ENCODE measurements at places on chromosomes 2 and 18.
A peak's percentile ranks its signal among the peaks of the same experiment; 100 is the strongest.

GRCh38 chr18:61589053-61589723 lies 256.0 kb downstream of the CDH20 start:
- DNase-seq, result no peak

DNA sequence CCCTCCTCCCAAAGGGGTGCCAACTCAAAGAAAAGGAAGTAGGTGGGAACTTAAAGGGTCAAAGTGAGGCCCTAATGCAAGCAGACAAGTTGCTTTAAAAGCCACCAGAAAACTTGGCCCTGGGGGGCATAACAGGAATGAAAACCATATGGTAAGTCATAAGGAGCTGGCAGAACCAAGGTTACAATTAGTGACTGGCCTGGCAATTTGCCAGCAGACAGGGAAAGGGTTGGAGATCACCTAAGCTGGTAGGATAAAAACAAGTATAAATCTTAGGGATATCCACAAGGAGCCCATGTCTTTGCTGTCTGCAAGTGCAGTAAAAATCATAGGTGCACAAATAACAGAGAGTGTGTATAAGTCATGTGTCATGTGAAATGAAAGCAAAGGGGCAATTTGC lies 256.7 kb upstream of the LRRTM4 start:
- DNase-seq, result no peak

GRCh38 chr2:86439879-86440630 lies 1.1 kb upstream of the KDM3A start:
- no peak for DNase-seq

- no peak for DNase-seq
Observed at GRCh38 chr18:23178661-23179081, 43.4 kb downstream of the CABLES1 start.

- DNase-seq, result no peak
Observed at GRCh38 chr2:49255409-49255971, 101.2 kb upstream of the FSHR start.

DNA sequence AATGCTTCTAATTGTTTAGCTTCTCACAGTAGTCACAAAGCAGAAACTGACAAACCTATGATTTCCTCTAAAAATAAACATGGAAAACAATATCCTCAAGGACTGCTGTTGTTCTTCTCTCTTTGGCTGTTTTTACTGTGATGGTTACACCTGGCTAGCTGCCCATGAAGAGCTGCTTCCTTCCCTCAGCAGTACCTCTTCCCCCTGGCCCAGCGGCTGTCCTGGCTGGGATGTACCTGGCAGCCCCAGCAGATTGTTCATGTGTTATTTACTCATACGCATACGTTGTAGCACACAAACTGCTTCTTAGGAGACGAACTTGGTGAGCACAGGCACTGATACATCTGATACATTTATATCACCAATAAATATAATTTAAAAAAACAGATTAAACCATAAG lies 27.4 kb downstream of the NEMP2 start:
- DNase-seq, result no peak

GRCh38 chr2:197994751-197995150 lies 190.4 kb downstream of the PLCL1 start:
- no peak for DNase-seq

- peak; percentile 34 for DNase-seq
Observed at GRCh38 chr2:96251721-96252292, 14.0 kb downstream of the TMEM127 start.

GRCh38 chr2:96787411-96787810 lies 26.7 kb downstream of the CNNM4 start:
- no peak for DNase-seq

- DNase-seq, result no peak
Observed at GRCh38 chr2:133415210-133415876, 152.9 kb downstream of the NCKAP5 start.

- no peak for DNase-seq
Observed at GRCh38 chr2:240921995-240922244, 15.8 kb downstream of the CROCC2 start.

- no peak for DNase-seq
Observed at GRCh38 chr2:144503242-144503641, 16.7 kb downstream of the ZEB2 start.

DNA sequence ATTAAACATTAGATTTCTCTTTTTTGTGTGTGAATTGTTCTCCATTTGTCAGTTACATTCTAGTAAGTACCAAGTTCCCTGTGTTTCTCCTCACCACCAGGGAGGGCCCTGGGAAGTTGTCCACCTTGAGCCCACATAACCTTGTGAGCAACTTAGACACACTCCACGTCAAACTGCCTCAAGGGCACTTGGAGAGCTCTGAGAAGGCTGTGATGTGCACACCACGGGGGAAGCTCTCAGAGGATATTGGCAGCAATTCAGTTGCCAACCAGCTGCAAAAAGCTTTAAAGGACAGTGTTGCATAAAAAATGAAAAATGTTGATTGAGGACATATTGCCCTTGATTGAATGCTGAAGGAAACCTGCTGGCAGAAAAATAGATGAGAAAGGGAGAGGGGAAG lies 743.6 kb downstream of the RNF144A start:
- no peak for DNase-seq

DNA sequence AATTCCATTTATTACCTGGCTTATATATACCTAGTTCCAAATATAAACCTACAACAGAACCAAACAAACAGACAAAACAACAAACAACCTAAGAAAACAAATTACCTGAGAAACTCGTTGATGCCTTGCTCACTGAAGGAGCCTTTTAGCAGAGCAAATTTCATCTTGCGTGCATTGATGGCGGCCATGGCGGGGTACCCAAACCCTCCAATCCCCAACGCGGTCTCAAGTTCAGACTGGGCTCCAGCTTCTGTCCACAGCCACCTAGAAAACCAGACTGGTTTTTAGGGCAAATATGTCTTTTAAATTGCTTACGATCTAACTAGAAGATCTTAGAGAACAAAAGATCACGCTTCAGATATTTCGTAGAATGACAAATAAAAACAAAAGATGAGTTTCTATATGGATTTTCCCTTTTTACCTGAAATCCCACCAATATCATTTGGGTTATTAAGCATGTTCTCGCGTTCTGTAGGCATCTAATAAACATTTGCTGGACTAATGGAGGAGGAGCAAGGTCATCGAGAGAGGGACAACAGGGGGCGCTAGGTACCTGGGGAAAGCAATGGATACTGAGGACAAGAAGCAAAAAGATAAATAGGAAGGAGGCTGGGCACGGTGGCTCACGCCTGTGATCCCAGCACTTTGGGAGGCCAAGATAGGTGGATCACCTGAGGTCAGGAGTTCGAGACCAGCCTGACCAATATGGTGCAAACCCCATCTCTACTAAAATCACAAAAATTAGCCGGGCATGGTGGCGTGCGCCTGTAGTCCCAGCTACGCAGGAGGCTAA lies 25.2 kb downstream of the PDIA6 start:
- DNase-seq, result no peak

DNA sequence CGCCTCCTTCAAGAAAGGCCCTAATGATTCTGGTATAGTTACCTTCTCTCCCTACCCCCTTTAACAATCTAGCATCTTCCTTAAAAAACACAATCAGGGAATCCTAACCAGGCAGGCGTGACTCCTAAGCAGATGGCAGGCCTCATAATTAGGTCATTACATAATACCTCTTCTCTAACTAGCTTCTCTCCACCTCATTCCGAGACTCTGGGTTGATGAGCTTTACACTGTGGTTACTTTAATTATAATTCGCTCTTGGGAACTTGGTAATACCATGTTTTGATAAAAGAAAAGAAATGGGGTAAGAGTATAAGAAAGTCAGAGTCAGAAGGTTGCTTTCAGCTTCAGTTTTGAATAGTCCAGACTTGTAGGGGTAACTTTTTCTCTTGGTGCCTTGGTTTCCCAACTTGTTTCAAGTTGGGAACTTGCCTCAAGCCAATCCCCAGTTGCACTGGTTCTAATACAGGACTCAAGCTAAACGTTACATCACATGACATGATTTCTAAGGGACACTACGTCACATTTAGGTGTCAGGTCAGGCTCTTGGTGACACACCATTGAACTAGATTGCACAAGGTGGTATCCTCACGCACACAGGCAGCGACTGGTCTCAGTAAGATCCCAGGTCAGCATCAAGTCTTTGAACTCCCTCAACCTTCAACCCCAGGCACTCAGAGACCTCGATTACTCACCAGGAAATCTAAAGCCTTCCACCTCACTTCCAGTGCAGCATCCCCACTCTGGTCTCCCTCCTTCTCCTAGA lies 59.2 kb downstream of the AAK1 start:
- DNase-seq, result no peak

DNA sequence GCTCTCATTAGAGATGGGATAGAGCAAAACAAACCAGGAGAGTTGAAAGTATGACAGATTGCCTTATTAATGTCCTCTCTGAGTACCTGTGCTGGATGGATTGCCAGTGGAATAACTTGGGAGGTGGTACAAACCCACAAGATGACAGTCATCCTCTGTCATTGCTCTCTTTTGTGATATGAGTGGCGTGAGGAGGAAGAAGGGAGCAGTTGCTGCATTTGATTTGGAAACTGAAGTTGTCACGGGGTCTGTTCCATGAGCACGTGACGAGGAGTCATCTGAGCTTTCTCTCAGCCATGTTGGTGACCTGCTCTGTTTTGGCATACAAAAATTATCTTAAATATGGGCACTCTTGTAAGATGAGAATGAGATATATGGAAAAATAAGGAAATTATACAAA lies 204.9 kb downstream of the FAM210A start:
- no peak for DNase-seq

DNA sequence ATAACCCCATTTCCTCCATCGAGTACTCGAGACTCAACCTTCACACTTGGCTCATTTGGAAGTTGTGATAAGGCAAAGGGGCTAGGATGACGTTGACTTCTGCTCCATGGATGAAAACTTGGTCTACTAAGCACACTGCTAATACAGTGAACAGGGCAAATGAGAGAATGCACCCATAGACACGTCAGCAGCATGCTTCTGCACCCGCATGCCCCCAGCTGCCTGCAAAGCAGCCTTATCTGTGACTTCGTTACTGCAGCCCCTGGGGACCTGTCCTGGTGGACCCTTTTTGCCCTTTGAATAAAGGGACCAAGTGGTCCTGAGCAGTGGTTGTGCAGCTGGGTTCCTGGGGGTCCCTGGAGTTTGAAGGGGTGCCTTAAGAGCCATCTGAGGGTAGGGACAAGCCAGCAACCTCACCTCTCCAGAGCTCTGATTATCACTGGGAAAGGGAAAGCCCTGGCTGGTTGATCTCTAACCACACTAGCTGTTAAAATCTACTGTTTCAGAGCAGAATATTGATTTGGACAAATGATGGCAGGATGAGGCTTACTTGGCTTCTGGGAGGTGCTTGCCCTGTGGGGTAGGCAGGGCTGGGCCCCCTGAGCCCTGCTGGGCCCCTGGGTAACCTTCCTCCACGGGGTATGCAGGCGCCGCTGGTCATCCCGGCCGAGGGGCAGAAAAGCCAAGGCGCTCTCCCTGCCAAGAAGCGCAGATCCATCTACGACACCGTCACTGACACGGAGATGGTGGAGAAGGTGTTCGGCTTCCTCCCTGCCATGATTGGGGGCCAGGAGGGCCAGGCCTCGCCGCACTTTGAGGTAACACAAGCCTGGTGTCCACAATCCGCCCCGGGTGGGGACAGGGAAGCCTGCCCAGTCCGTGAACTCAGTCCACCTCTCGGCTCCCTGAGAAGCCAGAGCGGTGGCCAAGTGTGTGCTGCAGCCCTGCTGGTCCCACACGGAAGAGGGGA lies 37.6 kb upstream of the GPR17 start:
- no peak for DNase-seq

- no peak for DNase-seq
Observed at GRCh38 chr18:8333961-8334360, 275.3 kb upstream of the RAB12 start.

DNA sequence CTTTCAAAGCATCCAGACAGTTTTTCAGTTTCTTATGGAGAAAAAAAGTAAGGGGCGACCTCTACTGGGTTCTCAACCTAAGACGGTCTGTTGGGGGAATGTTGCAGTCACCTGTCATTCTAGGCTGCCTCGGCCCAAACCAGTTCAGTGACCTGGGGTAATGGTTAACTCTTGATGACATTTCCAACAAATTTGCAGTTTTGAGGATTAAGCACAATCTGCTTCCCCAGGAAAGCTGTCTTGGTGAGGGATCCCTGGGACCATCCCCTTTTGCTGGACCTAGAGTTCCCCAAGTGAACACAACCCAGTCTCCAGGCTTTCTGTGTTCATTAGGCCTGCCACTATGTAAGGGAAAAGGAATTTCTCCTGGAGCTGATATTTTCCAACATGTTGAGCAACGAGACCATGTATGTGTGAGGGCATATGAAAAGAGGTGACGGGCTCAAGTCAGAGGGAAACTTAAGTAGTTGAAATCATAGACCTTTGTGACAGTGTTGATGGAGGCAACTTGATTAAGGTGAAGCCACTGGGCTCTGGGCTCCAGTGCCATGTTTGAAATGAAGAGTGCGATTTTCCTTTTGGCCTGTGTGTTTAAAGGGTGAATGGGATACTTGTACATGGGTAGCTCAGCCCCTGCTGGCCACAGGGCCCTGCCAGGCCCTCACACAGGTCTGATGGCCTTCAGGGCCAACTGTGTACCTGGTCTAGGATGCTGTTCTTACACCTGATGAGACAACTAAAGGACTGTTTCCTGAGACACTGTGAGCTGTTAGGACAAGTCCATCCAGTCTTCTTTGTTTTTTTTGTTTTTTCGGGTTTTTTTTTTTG lies 27.0 kb downstream of the FOSL2 start:
- DNase-seq, result no peak

- peak; percentile 28 for DNase-seq
Observed at GRCh38 chr2:65316072-65316471, 88.4 kb downstream of the ACTR2 start.

DNA sequence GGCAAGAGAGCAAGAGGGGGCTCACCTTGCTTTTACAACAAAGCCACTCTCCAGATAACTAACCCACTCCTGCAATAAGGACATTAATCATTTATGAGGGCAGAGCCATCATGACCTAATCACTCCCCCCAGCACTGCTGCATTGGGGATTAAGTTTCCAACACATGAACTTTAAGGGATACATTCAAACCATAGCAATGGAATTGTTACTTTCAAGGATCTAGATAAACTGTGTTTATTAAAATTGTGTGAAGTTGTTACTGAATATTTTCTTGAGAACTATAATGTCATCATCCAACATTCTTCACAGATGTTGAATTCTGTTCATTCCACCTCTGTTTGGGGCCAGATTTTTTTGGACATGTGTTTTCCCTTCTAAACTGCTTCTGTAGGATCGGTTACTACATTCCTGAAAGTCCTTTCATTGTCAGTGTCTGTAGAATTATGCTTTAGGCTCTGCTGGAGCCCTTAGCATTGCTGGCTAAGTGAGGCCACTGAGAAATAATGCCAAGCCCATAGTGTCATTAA lies 50.4 kb downstream of the SPATS2L start:
- peak; percentile 85 for DNase-seq

- DNase-seq, result peak; percentile 52
Observed at GRCh38 chr18:79575891-79576685, 103.5 kb upstream of the CTDP1 start.

- no peak for DNase-seq
Observed at GRCh38 chr2:73939419-73939818, 12.7 kb downstream of the DGUOK start.

DNA sequence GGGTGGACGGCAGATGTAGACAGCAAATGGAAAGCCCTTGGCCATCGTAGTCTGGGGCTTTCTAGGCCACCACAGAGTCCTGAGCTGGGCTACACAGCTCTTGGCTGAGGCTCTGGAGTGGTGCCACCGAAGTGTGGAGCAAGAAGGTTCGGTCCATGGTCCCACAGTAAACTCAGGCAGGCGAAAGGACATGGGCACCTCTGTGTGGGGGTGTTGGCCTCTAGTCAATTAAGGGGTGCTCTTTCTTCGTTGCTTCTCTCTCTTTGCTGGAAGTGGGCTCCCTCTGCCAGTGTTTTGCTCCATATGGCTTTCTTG lies 34.7 kb upstream of the MRPL33 start:
- no peak for DNase-seq

GRCh38 chr2:222333397-222333796 lies 34.6 kb upstream of the PAX3 start:
- DNase-seq, result no peak

- DNase-seq, result peak; percentile 49
Observed at GRCh38 chr2:219285894-219286425, 6.8 kb downstream of the DNAJB2 start.

Measured in fibroblast of skin of left quadriceps (primary cell).